ENCODE measurements at places on chromosomes 5 and 9.

DNA sequence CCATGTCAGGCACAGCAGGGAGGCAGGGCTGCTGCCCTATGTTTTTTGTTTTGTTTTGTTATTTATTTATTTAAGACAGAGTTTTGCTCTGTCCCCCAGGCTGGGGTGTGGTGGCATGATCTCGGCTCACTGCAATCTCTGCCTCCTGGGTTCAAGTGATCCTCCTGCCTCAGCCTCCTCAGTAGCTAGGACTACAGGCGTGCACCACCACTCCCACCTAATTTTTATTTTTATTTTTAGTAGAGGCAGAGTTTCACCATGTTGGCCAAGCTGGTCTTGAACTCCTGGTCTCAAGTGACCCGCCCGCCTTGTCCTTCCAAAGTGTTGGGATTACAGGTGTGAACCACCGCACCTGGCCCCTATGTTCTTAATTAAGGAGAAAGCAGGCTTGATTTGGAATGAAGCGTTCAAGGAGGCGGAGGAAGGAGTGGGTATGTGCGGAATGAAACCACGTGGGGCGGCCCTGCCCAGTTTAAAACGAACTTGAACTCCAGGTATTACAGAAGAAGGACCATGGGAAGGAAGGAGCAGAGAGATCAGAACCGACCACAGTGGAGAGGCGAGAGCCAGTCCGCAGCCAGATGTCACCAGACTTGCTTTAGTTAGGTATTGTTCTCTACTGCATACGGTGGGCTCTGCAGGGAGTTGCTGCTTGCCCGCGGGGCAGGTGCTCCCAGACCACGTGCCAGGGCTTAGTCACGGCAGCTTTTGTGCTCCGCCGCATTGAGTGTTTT, 34.9 kb upstream of the EPB41L4B start:
- no peak for DNase-seq

DNA sequence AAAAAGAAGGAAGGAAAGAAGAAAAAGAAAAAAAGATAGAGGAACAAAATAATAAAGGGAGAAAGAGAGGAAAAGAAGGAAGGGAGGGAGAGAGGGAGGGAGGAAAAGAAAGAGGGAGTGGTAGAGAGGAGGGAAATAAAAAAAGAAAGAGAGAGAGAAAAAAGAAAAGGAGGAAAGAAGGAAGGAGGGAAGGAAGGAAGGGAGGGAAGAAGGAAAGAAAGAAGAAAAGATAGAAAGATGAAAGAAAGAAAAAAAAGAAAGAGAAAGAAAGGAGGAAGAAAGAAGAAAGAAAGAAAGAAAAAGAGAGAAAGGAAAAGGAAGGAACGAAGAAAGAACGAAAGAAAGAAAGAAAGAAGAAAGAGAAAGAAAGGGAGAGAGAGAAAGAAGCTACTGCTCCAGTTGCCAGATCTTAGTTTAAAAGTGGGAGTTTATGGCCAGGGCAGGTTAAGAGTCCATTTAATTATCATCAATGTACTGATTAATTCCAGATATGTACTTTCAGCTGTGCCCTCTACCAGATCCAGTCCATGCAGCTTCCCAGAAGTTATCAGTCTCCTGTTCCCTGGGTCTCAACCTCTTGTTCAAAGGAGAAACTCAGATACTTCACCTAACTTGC, 1378.5 kb upstream of the NUDT12 start:
- no peak for DNase-seq

- DNase-seq, result no peak
These were observed 923 bp downstream of the RECK start for GRCh38 chr9:36037549-36038122.

DNA sequence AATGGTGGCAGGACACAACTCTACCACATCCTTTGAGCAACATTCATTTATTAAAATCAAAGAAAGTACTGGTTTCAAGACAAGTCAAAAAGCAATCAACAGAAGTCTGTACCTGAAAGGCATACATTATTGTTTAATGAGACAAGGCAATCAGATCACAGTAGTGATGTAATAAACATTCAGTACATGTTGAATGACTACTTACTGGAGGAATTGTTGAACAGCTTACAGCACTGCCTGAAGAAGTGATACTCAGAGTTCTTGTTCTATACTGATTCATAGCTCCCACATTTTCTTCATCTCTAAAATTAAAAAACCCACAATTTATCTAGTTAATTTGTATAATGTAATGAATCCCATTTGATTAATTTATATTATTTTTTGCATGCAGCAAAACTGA, 18.2 kb downstream of the RIOK2 start:
- no peak for DNase-seq

DNA sequence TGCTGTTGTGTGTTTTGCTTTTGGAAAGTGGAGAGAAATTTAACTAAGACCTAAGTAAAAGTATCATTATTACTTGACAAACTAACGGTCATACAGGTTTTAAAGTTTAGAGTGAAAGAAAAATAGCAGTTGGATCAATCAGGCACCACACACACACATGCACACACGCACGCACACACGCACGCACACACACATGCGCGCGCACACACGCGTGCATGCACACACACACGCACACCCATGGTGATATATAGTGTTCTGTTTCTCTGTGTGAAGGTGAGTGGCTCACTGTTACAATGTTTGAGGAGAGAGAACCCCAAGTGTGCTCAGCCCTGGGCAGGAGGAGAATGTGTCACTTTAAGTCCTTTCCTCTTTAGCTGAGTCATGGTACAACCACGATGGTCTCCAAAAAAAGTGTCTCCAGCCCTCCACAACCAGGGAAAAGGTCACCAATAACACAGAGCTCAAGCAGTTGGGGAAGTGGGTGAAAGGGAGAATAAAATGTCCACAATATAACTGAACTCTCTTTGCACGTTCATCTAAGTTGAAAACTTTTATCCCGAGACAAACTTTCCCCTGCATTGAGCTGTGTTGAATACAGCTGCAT, 3.2 kb downstream of the ZNF366 start:
- no peak for DNase-seq

DNA sequence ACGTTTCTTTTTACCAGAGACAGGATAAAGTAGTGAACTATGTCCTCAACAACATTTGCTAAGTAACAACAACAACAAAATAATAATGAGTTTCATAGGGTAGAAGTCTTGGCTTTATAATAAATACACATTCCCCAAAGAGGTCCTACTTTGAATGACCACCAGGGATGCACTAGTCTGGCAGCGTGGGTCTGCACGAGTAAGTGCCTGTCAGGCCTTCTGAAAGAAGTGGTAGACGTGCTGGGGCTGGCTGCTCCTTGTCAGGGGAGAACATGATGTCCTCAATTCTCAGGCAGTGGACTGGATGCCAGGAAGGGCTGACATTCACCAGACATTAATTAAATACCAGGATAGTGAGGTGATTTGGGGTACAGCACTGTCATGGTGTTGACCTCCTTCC, 331.1 kb downstream of the TMEM38B start:
- no peak for DNase-seq

GRCh38 chr9:91589101-91589553, 165.5 kb upstream of the NFIL3 start:
- DNase-seq, result no peak

- no peak for DNase-seq
These were observed 38.6 kb downstream of the HTR4 start for GRCh38 chr5:148615644-148616275.

- no peak for DNase-seq
These were observed 1.5 kb upstream of the STC2 start for GRCh38 chr5:173329491-173330337.

DNA sequence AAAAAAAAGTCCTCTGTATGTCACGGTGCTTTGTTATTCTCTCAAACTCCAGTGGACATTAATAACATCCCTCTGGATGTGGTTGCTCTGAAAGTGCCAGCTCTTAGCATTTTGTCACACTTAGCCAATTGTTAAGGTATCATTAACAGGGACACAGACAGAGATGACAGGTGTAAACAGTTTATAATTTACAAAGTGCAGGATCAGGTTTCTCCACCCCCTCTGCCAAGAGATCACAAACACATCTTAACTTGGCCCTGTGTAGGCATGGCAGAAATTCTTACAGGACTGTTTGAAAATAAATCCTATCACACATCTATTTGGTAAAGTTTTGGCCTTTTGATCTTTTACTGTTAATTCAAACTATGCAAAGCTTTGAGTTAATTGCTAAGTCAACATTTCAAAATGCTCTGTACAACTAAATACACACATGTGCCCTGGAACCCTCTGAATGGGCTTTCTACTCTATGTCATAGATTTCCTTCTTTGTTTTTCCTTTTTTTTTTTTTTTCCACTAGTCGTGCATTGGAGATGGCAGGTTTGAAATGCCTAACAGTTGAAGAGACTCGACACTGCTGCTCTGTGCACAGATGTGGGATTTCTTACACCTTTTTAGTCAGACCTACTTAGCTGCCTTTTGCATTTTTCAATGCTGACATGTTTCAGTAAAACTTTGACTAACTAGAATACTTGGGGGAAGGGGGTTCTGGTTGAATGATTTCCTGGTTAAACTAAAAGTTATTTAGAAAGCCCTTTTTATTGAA, 41.7 kb downstream of the SEMA6A start:
- DNase-seq, result no peak

GRCh38 chr5:33238826-33239695, 201.7 kb upstream of the TARS1 start:
- DNase-seq, result no peak

- no peak for DNase-seq
These were observed 215.9 kb downstream of the NXNL2 start for GRCh38 chr9:88750832-88751360.

- no peak for DNase-seq
These were observed 51.8 kb downstream of the EPB41L4B start for GRCh38 chr9:109269081-109269480.

DNA sequence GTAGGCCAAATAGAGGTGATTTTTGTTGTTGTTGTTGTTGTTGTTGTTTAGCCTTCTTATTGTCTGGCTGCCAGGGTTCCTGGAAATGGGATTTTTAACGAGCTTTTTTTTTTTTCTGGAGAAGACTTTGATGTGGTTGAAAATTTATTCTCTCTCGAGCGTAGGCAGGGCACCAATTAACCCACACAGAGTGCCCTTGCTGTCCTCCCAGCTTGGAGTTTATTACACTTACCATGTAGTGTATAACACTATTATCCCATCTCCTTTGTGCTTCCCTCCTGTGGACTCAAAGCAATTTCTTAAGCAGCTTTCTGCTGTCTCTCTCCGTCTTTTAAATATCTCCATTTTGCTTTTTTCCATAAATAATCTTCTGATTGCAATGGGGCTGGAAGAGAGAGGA, 57.4 kb downstream of the OR2K2 start:
- no peak for DNase-seq

DNA sequence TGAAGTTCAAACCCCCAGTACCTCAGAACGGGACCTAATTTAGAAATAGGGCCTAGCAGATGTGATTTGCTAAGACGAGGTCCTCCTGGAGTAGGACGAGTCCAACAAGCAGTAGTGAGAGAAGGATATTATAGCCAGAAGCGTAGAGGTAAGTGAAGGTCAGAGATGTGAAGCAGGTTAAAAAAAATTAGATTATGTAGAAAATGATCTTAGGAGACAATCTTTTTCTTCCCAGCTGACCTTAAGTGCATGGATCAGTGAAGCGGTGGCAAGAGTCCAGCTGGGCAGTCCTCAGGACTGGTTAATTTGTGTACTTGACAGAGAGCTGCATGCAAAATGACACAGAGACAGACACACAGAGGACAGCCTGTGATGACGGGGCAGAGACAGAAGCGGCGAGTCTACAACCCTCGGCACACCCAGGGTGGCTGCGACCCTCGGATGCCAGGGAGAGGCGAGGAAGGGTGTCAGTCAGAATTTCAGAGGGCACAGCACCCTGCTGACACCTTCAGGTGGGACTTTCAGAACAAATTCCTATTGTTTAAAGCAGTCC, 131.4 kb upstream of the IRX4 start:
- no peak for DNase-seq

DNA sequence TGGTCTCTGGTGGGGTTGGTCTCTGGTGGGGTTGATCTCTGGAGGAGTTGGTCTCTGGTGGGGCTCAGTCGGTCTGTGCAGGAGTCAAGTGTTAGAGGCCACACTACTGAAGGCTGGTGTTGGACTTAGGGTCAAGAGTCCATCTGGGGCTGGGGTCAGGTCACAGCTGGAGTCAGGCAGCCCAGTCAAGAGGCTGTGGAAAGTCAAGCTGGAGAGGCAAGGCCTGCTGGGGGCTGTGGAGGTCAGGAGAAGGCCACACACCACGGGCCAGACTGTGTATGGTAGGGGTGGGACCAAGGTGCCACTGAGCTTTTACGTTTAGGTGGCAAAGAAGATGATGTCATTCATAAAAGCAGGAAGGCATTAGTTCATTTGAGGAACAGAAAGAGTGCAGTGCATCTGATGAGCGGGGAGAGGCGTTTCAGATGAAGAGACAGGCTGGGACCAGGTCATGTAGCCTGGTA, 16.7 kb upstream of the CD74 start:
- no peak for DNase-seq

GRCh38 chr9:127735530-127736185, 564 bp upstream of the TOR2A start:
- DNase-seq, result no peak

- DNase-seq, result no peak
These were observed 50.5 kb upstream of the RNU6ATAC start for GRCh38 chr9:134214766-134215419.

- DNase-seq, result no peak
These were observed 5.5 kb downstream of the CNOT6 start for GRCh38 chr5:180499684-180500083.

DNA sequence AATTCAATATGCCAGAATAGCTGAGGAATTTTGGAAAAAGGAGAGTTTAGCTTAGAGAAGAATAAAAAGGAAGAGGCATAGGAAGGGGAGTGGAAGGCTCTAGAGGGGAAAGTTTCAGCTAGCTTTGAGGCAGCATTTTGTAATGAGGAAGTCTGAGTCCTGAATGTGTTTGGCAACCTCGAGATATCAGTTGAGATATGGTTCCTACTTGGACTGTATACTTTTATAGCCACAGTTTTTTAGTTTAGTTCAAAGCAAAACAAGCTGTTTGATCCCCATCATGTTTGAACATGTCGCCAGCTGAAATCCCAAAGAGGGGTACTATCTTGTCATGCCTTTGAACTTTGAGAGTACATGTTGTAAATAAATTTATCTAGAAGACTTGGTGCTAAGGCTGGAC, 559.0 kb upstream of the FTMT start:
- no peak for DNase-seq

All from activated CD8-positive, alpha-beta memory T cell treated with anti-CD3 and anti-CD28 coated beads for 4 hours (primary cell).